Esophagus squamous epithelium (tissue), 5 donors: ENCODE measurements at places on chromosomes 1 and 21.

- no peak for DNase-seq
Measured at GRCh38 chr21:16046656-16047330, 317.0 kb downstream of the USP25 start.

GRCh38 chr1:59081181-59081580 lies 215.7 kb upstream of the FGGY start:
- no peak for DNase-seq

GRCh38 chr21:34544032-34544496 lies 32.1 kb upstream of the KCNE1 start:
- no peak for DNase-seq

GRCh38 chr1:42913426-42914091 lies 45.1 kb downstream of the SLC2A1 start:
- DNase-seq = no peak

GRCh38 chr1:68024635-68025338 lies 25.6 kb downstream of the DIRAS3 start:
- DNase-seq = no peak

- no peak for DNase-seq
Measured at GRCh38 chr21:28337315-28337714, 655.4 kb downstream of the LTN1 start.
